ENCODE measurements at places on chromosomes 2 and 18. TPM values are rescaled to one million over a fixed set of nuclear protein-coding genes. Genes with fewer than 3 reads are reported as not detected.
A peak's percentile ranks its signal among the peaks of the same experiment; 100 is the strongest.

DNA sequence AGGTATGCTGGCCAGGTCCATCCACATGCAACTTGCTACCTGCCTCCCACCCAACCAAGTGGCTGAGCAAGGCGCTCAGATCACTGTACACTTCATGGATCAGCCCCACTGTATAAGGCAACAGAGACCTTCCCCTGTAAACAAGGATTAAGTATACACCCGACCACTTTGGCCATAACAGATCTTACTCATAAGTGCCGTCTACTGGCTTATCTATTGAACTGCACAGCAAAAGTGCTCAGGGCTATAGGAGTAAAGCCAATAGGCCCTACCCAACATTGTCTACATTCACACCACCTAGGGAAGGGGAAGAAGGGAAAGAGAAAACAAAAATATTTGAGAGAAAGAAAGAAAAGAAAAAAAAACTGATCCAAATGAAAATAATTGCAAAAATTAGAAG lies 663.9 kb upstream of the LRRTM1 start:
- no peak overlapping the region for H3K27ac ChIP-seq
- H3K4me1 ChIP-seq: no peaks in the 10 kb centered on the region
- H3K27me3 ChIP-seq: no peaks in the 10 kb centered on the region
- H3K36me3 ChIP-seq: no peaks in the 10 kb centered on the region
- no peak overlapping the region for H3K4me3 ChIP-seq

- no peaks in the 10 kb centered on the region for H3K27me3 ChIP-seq
- H3K27ac ChIP-seq: no peak overlapping the region
- no peak overlapping the region for H3K4me3 ChIP-seq
- DNase-seq: peak; percentile 41
- H3K36me3 ChIP-seq: no peaks in the 10 kb centered on the region
- H3K4me1 ChIP-seq: peaks cover 29% of the 10 kb centered on the region
Measured at GRCh38 chr18:11119550-11119949, 29.8 kb downstream of the PIEZO2 start.

DNA sequence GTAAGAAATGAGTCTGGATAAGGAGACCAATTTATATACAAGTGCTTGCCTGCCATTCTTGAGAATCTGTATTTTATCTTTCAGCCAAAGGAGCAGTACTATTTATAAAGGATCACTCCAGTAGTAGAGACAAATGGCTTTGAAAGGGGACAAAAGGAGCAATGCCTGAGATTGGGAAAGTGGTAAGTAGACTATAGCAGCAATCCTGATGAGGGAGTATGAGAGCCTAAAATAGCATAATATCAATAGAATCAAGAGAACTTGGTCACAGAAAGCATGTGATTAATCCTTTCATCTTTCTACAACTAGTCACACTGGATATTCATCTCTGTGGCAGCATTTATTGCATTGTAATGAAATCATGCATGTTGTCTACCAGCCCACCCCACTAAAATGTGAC lies 20.2 kb downstream of the NRXN1 start:
- no peak overlapping the region for H3K4me3 ChIP-seq
- no peaks in the 10 kb centered on the region for H3K36me3 ChIP-seq
- no peak for DNase-seq
- no peaks in the 10 kb centered on the region for H3K27me3 ChIP-seq

DNA sequence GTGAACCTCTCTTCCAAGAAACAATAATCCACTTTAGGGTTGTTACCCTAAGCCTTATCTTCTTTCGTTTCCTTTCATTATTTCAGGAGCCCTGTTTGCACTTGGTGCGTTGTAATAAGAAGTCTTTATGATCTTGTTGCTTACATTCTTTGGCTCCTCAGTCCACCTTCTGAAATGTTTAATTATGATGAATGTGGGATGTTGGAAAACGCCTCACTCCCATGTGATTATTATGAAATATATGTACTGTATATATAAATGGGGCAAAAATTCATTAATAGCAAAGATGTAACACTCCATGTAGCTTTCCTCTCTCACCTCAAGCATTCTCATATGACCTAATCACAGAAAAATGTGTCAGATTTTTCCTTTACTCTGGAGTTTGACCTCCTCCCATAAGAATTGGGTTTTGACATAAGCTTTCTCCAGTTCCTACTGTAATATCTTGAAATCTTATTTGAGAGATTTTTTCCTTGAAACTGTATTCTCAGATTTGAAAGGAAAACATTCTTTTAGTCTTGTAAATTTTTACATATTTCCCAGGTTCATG lies 397.2 kb upstream of the FANCL start:
- H3K4me3 ChIP-seq: no peak overlapping the region
- peaks cover 26% of the 10 kb centered on the region for H3K4me1 ChIP-seq
- no peaks in the 10 kb centered on the region for H3K36me3 ChIP-seq

DNA sequence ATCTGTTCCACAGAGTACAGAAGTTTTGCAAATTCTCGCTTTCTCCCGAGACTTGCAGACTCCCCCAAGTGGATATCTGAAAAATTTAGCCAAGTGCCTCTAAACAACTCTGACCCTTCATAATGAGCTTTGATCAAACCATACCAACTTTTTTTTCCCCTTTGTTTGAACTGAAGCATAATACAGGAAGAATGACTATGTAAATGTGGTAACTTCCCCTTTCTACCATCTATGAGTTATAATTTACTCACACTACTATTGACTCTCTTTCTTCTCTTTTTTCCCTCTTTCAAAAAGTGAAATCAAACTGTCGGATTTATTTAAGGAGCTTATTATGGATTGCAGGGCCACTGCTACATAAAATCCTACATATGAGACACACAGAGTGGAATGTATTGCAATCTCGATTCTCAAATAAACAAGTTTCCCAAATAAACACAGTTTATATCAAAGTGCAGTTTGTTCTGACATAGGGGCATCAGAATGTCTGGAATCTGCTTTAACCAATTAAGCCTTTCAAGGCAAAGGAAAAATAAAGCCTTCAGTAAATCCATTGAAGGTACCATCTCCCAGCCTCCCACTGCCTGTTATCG lies 1.4 kb upstream of the ZNF804A start:
- H3K4me3 ChIP-seq: peak overlapping the region; percentile 92
- peak overlapping the region; percentile 61 for H3K27ac ChIP-seq
- H3K27me3 ChIP-seq: no peaks in the 10 kb centered on the region
- DNase-seq: peak; percentile 69
- peaks cover 23% of the 10 kb centered on the region for H3K4me1 ChIP-seq

DNA sequence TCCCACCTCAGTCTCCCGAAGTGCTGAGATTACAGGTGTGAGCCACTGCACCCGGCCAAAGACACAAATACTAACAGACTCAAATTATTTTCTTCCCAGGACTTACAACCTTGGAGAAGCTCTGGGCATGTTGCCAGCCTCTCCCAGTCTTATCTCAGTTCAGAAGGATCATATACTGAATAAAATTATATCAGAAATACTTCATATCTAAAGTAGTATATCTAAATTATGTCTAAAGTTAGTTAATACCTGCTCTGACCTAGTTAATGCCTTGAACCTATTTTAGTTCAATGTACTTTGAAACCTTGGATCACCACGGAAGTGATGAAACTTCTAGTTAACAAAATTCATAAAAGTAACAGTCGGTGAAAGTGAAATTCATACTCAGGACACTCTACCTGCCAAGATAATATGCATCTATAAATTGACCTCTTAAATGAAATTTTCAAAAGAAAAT lies 34.4 kb upstream of the CYBRD1 start:
- H3K4me3 ChIP-seq: no peak overlapping the region
- DNase-seq: no peak
- H3K36me3 ChIP-seq: 0 out of 2 replicates have a peak, but pooled peaks cover 4% of the 10 kb centered on the region
- no peaks in the 10 kb centered on the region for H3K27me3 ChIP-seq

- no peaks in the 10 kb centered on the region for H3K27me3 ChIP-seq
- H3K27ac ChIP-seq: no peak overlapping the region
- H3K4me3 ChIP-seq: no peak overlapping the region
- peaks cover 4% of the 10 kb centered on the region for H3K4me1 ChIP-seq
- H3K36me3 ChIP-seq: no peaks in the 10 kb centered on the region
Measured at GRCh38 chr2:195338856-195339255, 318.2 kb upstream of the SLC39A10 start.

DNA sequence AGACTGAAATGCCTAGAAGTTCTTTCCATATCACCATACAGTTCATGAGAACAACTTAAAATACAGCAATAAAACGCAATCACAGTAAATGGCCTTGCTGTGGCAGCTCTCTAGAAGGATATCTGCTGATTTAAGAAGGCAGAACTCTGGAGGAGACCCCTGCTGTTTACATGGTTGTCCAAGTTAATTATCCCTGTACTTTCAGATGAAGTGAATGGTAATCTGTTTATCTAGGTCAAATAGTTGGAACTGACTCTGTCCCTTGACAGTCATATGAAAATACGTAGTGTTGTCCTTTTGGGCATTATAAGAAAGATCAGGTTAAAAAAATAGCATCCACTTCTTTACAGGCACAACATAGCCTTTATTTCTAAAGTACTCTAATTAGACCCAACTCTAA lies 115.6 kb downstream of the COLEC12 start:
- H3K4me3 ChIP-seq: no peak overlapping the region
- DNase-seq: no peak
- no peaks in the 10 kb centered on the region for H3K27me3 ChIP-seq
- H3K4me1 ChIP-seq: 0 out of 2 replicates have a peak, but pooled peaks cover 5% of the 10 kb centered on the region

DNA sequence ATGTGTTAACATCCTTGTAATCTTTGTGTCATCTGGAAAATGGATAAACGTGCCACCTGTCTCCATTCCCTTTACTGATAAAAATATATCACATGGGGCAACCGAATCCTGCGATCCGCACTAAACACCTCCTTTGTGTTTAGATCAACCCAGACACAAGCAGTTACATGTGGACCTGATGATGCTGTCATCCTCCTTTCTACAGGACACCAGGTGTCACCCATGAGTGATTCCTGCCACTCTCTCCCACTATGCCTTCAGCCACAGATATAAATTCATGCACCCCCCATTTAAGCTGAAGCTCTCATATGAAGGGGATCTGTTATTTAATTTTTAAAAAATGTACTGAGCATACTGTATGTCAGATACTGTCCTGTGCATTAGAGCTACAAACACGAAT lies 81.3 kb downstream of the VIT start:
- H3K4me3 ChIP-seq: no peak overlapping the region
- H3K27ac ChIP-seq: no peak overlapping the region
- H3K36me3 ChIP-seq: no peaks in the 10 kb centered on the region
- peaks cover 8% of the 10 kb centered on the region for H3K4me1 ChIP-seq
- H3K27me3 ChIP-seq: no peaks in the 10 kb centered on the region
- DNase-seq: no peak

GRCh38 chr2:43576981-43577892 lies 18.6 kb downstream of the THADA start:
- peaks cover 36% of the 10 kb centered on the region for H3K36me3 ChIP-seq
- peaks cover 4% of the 10 kb centered on the region for H3K4me1 ChIP-seq
- H3K4me3 ChIP-seq: no peak overlapping the region
- no peaks in the 10 kb centered on the region for H3K27me3 ChIP-seq
- DNase-seq: peak; percentile 89

DNA sequence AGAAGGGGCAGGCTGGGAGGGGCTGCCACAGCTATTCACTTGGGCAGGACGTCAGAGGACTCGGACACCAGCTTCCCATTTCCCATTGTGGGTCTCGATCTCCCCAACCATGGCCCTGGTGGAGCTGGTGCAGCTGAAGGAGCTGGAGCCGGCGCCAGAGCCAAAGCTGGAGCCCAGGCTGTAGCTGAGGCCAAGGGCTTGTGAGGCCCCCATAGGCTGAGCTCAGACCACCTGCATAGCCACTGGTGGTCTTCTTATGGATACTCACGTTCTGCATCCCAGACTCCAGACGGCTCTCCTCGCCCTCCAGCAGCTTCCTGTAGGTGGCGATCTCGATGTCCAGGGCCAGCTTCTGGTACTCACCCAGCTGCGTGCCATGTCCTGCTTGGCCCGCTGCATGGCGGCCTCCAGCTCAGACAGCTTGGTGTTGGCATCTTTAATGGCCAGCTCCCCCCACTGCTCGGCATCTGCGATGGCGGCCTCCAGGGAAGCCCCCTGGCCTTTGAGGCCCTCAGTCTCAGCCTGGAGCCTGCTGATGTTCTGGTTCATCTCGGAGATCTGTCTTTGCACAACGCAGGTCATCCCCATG lies 6.0 kb upstream of the CDK5R2 start:
- no peak overlapping the region for H3K4me3 ChIP-seq
- DNase-seq: no peak
- H3K27me3 ChIP-seq: peaks cover 34% of the 10 kb centered on the region
- H3K4me1 ChIP-seq: no peaks in the 10 kb centered on the region
- no peak overlapping the region for H3K27ac ChIP-seq
- no peaks in the 10 kb centered on the region for H3K36me3 ChIP-seq

DNA sequence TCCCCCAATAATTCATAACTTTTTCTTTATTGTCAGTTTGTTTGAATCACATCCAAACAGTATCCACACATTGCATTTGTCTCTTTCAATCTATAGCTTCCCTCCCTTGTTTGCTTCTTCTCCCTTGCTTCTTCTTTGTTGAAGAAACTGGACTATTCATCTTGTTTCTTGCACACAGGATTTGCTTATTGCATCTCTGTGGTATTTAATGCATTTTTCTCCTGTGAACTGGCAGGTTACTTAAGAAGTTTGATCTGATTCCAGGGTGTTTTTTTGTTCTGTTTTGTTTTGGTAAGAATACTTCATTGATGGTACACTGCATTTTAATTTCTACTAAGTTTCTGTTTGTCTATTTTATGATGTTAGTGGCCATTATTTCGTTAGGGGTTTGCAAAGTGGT lies 166.8 kb downstream of the CAMKMT start:
- H3K27me3 ChIP-seq: no peaks in the 10 kb centered on the region
- peak overlapping the region; percentile 50 for H3K4me3 ChIP-seq
- peaks cover 30% of the 10 kb centered on the region for H3K4me1 ChIP-seq
- H3K36me3 ChIP-seq: no peaks in the 10 kb centered on the region

- no peak overlapping the region for H3K4me3 ChIP-seq
- no peaks in the 10 kb centered on the region for H3K36me3 ChIP-seq
- H3K27me3 ChIP-seq: no peaks in the 10 kb centered on the region
- H3K4me1 ChIP-seq: no peaks in the 10 kb centered on the region
- no peak overlapping the region for H3K27ac ChIP-seq
Measured at GRCh38 chr2:13539296-13539695, 822.6 kb downstream of the TRIB2 start.

DNA sequence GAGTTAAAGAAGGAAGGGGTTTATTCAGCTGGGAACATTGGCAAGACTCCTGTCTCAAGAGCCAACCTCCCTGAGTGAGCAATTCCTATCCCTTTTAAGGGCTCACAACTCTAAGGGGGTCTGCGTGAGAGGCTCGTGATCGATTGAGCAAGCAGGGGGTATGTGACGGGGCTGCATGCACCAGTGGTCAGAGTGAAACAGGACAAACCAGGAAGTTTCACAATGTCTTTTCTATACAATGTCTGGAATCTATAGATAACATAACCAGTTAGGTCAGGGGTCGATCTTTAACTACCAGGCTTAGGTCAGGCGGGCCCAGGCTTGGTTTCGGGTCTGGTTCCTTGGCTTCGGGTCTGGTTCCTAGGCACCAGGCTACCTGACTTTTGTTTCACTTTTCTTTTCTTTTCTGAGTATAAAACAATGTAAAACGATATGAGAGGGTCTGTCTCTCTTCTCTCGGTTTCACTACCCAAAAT lies 30.1 kb upstream of the LIPG start:
- no peak overlapping the region for H3K27ac ChIP-seq
- no peak overlapping the region for H3K4me3 ChIP-seq
- H3K27me3 ChIP-seq: no peaks in the 10 kb centered on the region
- H3K36me3 ChIP-seq: no peaks in the 10 kb centered on the region
- H3K4me1 ChIP-seq: no peaks in the 10 kb centered on the region

The ALPI gene
- not detected for total RNA-seq

The PASK gene
- 0.38 TPM for total RNA-seq

The CASP8 gene
- total RNA-seq: 13.9 TPM

The SLC5A7 gene
- not detected for total RNA-seq

The UGT1A10 gene
- total RNA-seq: not detected
